ENCODE measurements at places on chromosomes 3 and 15.
A peak's percentile ranks its signal among the peaks of the same experiment; 100 is the strongest.

DNA sequence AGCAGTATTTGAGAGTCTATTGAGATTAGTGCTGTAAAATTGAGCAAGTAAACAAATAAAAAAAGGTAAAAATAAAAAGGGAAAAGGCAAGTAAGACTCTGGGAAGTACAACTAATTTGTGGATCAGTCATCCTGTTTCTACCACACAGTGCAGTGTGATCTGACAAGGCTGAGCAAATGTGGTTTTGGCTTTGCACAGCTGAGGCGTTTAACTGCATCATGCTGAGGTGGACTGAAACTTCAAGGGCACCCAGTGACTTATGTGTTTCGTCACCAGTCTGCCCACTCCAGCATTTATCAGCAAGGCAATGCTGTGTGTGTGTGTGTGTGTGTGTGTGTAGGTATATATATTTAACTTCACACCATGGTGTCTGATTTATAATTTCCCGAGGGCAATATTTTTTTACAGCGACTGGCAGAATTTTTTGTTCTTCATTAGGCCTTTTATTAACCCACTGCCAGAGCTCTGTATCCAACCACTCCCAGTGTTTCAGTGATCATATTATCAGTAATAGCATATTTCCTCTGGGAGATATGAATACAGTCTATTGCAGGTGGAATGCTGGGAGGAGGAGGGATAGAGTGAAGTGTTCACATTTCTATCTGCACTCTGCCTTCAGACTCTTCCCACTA, 131.5 kb upstream of the SATB1 start:
- DNase-seq = peak; percentile 62

- no peak for DNase-seq
Observed at GRCh38 chr3:14943042-14943441, 4.3 kb upstream of the NR2C2 start.

GRCh38 chr15:44716983-44717602, 5.8 kb downstream of the B2M start:
- no peak for DNase-seq

DNA sequence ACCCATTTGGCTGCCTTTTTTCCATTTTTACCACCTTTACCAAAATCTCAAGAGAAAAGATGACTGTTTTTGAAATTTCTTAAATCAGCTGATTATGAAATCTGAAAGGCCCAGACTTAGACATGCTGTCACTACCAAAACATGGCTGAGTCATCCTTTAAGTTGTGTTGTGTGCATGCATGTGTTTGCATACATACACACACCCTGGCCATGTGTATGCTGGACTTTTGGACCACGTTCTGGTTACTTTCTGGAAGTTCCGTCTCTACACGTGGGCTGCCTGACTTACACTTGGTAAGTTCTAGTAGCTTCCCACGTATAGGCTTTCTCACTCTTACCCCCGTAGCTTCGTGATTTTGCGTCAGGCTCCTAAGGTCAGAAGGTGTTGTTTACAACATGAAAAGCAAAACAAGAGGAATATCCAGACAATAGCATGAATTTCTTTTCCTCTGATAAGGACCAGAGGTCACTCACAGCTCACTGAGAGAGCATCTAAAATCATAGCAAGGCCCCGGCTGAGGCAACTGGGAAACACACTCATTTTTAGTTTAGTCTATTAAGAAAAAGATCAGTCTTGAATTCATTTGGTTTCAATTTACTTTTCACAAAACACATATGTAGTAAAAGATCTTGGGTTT, 62.4 kb downstream of the COL8A1 start:
- no peak for DNase-seq

DNA sequence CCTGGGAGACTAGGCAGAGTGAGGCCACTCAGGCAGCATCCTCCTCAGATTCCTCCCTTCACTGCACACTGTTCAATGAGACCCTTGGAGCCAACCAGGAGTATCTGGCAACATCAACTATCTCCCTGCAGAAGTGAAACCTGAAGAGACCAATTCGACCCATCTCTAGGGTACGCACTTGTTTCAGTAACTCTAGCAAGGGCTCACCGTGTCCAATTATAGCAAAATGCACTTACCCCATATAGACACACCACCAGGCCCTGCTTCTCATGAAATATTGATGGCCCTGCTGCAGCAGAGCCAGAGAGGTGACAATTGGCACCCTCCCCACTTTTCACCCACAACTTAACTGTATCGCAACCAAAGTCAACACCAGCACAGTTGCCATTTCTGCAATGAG, 196.1 kb upstream of the IGF1R start:
- no peak for DNase-seq

DNA sequence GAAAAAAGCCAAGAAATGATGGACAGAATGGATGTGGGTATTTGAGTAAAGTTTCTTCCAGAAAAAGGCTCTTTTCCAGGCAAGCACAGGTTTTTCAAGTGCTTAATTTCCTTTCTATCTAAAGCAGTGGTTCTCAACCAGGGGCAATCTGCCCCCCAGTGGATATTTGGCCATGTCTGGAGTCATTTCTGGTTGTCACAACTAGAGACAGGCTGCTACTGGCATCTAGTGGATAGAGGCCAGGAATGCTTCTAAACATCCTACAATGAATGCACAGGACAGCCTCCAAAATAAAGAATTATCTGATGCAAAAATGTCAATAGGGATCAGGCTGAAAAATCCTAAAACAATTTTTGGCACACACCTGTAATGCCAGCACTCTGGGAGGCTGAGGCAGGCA, 23.9 kb downstream of the SEC22C start:
- DNase-seq = peak; percentile 42

- DNase-seq = peak; percentile 27
Observed at GRCh38 chr15:82849556-82850512, 40.4 kb downstream of the WHAMM start.

DNA sequence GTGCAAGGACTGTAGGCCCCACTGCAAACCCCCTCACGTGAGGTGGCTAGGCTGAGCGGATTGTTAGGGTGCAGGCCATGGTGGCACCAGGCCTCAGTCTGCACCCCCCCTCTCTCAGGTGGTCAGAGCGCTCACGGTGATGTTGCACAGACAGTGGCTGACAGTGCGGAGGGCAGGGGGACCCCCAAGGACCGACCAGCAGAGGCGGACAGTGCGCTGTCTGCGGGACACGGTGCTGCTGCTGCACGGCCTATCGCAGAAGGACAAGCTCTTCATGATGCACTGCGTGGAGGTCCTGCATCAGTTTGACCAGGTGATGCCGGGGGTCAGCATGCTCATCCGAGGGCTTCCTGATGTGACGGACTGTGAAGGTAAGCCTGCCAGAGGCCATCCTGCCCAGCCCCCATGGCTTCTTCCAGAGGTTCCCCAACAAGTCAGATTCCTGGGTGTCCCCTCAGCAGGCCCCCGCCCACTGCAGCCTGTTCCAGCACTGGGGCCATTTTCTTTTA, 18.2 kb downstream of the ATRIP start:
- no peak for DNase-seq

DNA sequence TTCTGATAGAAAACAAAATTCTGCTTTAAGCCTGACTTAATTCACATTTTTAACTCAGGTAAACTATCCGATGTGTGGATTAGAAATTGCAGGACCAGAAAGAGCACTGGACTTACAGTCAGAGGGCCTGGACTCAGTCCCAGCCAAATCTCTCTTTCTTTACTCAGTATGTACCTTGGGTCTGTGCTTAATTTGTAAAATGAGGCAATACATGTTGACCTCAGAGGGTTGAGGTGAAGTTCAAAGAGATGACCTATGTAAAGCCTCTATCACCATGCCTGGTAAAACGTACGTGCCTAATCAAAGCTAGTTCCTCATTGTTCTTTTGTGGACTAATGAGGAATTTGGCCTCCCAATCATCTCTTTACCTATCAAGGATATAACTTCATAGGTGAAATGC, 1.9 kb upstream of the BCL2A1 start:
- no peak for DNase-seq

DNA sequence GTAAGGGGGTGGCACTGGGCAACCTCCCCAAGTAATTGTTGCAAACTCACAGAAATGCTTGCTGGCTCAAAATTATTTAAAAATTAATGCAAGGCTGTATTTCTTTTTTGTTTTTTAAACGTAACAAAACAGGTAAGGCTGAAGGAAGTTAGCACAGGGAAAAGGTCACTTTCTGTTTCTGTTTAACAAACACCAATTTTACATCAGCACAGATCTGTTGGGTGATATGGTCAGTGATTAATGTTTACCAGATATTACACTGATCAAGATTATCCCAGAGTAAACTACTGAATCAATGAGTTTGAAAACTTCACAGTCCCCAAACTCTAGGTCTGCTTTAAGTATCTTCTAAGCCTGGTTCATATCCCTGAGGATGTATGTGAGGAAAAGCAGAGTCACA, 558.0 kb downstream of the FOXP1 start:
- DNase-seq = no peak

DNA sequence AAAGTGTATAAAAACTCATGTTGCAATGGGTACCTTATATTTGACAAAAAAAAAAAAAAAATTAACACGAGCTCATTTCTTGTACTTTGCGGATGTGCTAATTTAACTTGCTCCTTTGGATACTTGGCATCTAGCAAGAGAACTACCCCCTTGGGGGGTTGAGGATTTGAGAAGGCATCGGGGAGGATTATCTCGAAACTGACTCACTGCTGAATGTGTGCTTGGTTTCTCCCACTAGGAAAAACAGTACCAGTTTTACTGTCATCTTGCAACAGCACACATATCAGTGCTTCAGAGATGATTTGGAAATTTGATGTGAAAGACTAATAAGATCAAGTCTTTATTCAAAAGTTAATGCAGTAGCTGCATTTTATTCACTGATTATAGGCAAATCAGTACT, 891 bp downstream of the EXOG start:
- no peak for DNase-seq

GRCh38 chr15:85684174-85684710, 110.5 kb downstream of the KLHL25 start:
- DNase-seq = no peak

GRCh38 chr3:187507905-187508304, 139.7 kb downstream of the RTP4 start:
- DNase-seq = no peak

DNA sequence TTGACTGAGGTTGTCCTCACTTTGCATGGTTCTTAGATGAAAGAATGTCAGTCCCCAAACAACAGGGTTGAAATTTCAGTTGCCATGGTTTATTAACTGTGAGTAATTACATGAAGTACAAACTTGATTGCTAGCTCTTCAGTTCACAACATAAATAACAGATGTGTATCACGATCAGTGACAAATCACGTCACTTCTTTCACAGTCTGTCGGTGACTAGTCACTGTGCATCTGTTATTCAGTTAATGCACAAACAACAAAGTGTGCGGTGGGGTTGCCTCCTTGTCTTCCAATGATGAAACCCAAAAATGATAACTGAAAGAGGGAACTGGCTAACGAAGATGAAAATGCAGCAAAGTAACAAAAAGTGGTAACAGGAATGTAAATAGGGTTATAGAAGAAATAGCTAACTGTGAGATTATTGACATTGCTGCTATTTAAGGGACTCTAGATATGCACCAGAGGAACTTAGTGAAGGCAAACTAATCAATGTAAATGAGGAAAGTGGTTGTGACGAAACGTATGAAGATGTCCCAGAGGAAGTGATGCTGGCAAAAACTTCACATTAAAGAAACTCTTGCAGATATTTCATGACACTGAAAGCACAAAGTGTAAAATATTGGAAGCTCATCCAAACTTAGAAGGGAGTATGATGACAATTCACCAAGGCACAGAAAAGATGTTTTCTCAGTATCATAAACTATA, 159.3 kb downstream of the WDR76 start:
- DNase-seq = no peak

GRCh38 chr15:77285057-77285997, 134.6 kb downstream of the PEAK1 start:
- no peak for DNase-seq

- DNase-seq = no peak
Observed at GRCh38 chr3:123367467-123368154, 81.3 kb downstream of the ADCY5 start.

DNA sequence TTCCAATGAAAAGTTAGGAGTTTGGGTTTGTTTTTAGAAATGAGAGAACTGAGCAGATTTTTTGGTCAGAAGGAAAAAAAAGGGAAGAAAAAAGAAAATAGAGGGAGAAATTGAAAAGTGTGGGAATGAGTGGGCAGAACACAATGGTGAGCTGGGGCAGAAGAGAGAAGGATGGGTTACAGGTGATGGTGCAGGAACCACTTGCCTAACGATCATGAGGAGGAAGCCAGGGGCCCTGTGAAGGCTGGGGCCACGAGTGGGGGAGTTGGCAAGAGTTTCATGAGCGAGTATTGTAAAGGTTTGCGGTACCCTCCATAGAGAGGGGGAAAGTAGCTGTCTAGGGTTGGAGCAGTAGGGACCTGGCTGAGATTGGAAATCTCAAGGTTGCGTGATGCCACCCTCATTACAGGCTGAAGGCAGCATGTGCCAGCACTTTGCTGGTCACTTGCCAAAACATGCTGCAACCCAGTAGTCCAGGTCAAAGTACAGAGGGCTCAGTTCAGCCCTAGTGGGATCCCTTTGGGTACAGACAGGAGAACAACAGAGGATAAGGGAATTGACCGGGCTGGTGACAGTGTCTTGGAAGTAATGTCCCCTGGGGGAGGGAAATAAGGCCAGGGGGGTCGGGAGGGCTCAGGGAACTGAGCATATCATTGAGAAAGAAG, 6.6 kb downstream of the IVD start:
- no peak for DNase-seq

GRCh38 chr3:30586806-30587486, 19.5 kb upstream of the TGFBR2 start:
- no peak for DNase-seq

GRCh38 chr15:29550834-29551465, 271.3 kb downstream of the TJP1 start:
- DNase-seq = no peak

DNA sequence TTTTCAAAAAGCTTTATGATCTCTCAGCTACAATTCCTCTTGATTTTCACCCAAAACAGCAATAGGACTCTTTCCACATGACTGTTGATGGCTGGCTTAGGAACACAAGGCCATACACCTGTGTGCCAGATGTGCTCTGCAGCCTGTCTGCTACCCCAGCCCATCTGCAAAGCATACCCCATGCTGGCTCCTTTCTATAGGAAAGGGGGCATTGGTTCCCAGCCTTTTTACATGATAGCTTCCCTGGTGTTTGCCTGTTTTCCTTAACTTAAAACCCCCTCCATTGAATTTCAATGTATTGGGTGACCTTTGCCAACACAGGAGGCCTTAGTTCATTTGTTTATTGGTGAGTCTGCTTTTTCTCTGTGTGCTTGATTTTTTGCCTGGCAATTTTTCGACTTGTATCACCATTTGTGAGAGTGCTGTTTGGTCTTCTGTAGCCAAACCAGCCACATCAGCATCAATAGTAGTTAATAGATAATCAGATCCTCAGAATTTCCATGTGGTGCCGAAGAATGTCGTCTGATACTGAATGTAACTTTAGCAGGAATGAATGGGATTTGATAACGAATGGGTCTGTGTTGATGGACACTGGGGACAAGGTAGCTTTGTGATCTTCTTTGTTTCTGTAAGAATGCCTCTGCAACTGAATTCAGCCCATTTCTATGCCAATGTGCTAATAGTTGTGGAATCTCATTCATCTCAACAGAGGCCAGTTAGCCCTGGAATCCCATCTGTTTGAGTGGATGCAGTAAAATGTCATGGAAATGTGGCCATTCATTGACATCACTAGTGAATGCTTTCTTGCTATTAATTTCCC, 272.2 kb upstream of the RARB start:
- no peak for DNase-seq

Measured in central memory CD4-positive, alpha-beta T cell (primary cell).